ENCODE measurements at places on chromosomes 1 and 21.

- no peak for DNase-seq
These were observed 24.6 kb upstream of the ENAH start for GRCh38 chr1:225677350-225678124.

DNA sequence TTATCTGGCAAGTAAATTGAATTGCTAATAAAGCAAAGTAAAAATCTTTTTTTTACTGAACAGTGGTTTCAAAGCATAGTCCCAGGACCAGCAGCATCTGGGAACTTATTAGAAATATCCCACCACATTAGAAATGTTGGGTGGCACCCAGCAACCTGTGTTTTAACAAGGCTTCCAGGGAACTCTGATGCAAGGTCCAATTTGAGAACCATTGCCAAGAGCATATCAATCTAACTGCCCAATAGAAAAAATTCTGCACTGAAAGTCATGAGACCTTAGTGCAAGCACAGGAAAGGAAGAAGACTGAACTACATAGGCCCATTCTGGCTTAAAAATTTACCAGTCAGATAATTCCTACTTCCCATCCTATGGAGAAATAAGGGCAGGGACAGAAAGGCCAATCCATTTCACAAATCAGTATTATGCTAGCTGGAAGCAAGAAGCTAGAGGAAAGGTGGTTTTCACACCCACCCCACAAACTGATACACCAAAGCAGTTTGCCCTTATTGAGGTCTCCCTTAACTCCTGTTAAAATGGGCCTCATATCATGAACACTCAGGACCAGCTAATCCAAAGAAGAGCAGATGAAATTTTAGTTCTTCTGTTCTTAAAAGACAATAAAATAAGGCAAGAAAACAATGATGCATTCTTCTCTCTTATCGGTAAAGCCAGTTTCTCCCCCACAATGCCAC is 17.5 kb upstream of the C1orf105 start:
- no peak for DNase-seq

DNA sequence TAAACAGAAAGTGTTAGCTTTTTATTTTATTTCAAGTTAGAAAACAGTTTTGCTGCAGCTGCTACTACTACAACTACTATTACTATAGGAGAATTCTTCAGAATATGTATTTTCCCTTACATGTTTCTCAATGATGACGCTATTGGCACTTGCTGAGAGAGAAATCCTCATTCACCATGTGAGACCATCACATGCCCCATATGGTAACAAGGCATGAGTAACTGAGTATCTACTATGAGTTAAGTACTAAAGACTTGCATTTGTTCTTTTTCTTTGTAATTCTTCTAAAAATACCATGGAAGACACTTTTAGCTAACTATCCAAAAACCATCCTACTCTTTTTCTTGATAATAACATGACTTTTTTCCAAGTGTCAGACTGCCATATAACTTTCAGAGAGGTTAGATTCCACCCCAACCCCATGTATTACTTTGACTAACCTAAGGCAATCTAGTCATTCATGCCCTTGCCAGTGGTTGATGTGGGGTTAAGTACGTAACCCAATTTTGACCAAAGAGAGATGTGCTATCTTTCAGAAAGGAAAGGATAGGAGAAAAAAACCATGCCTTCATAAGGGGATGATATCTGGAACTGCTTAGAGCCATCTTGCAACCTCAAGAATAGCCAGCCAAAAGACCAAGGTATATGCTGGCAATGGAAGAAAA is 42.9 kb downstream of the COP1 start:
- DNase-seq = no peak

GRCh38 chr1:15703562-15703961 is 19.4 kb downstream of the PLEKHM2 start:
- DNase-seq = no peak

DNA sequence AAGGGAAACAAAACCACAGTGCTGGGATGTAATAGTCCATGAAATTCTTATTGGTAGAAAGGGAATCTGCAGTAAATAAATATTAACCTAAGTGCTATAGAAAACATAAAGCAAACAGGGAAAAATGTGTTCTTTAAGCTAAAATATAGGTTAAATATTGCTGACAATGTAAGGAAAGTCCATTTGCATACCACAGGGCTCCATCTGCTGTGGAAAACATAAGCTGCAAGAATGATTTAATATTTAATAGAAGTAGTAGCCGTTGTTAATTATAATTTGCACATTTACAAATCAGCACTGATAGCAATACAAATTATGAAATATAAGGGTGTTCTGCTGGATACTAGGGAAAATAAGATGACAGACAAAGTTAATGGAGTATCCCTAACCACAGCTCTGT is 444.9 kb upstream of the PKN2 start:
- no peak for DNase-seq

DNA sequence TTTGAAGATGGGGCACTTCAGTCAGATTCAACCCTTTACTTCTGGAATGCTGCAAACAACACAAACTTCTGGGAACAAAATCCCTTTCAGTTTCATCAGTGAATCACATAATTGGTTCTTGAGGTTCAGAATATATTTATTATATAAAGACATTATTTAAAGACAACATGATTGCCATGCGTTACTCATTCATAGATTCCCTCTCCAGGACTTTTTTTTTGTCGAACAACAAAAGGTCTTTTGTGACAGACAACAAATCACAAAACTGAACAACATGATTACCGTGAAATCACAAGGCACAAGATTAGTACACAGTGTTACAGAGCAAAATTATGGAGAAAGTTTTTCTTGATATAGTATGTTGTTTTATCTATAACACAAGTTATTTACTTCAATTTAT is 1815.0 kb downstream of the NCAM2 start:
- DNase-seq = no peak

DNA sequence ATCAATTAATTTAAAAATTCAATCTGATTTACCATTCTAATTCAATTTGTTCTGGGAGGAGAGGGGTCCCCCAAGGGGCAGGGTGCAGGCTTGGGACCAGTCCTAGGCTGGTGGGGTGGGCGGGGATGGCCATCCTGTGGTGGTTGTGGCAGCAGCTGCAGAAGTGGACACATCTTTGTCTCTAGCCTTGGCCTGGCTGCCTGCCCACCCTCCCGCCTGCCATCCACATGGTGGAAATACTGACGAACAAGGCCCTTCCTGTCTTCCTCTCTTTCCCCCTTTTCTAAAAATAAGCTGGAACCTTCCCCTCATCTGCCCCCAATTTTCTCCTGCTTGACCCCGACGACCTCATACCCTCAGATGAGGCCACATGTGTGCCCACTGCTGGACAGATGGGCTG is 130.9 kb downstream of the FOXD2 start:
- no peak for DNase-seq

- DNase-seq = no peak
These were observed 15.4 kb downstream of the C1orf198 start for GRCh38 chr1:230852959-230853358.

DNA sequence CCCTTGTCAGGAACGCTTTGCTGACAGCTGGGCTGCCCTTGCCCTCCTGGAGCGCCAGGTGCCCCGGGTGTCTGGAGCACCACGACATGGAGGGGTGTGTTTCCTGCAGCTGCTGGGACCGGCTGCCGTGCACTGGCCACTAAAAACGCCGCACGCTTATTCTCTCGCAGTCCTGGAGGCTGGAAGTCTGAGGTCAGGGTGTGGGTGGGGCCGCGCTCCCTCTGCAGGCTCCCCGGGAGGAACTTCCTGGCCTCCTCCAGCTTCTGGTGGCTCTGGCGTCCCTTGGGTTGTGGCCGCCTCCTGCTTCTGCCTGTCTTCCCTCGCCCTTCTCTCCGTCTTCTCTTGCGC is 28.0 kb upstream of the PLCH2 start:
- DNase-seq = peak; percentile 69

GRCh38 chr1:183222909-183223308 is 36.8 kb downstream of the LAMC2 start:
- DNase-seq = no peak

GRCh38 chr1:217495249-217495648 is 135.6 kb downstream of the GPATCH2 start:
- no peak for DNase-seq

DNA sequence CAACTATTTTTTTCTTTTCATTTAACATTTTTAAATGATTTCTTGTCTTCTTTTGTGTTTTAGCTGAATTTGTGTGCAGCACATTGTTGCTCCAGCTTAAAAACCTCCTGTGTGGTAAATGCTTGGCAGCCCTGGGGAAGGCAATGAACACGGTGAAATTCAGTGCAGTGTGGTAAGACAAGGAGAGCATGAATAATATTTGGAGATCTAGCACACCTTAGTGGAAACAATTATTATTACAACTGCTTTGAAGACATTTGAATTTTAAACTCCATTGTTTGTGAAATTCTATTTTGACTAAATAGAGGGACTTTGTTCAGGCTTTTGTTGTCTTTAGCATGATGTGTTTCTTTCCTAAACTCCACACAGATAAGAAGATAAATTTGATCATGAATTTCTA is 242.6 kb upstream of the CXADR start:
- peak; percentile 70 for DNase-seq

GRCh38 chr1:29700491-29700890 is 464.2 kb downstream of the PTPRU start:
- DNase-seq = no peak

DNA sequence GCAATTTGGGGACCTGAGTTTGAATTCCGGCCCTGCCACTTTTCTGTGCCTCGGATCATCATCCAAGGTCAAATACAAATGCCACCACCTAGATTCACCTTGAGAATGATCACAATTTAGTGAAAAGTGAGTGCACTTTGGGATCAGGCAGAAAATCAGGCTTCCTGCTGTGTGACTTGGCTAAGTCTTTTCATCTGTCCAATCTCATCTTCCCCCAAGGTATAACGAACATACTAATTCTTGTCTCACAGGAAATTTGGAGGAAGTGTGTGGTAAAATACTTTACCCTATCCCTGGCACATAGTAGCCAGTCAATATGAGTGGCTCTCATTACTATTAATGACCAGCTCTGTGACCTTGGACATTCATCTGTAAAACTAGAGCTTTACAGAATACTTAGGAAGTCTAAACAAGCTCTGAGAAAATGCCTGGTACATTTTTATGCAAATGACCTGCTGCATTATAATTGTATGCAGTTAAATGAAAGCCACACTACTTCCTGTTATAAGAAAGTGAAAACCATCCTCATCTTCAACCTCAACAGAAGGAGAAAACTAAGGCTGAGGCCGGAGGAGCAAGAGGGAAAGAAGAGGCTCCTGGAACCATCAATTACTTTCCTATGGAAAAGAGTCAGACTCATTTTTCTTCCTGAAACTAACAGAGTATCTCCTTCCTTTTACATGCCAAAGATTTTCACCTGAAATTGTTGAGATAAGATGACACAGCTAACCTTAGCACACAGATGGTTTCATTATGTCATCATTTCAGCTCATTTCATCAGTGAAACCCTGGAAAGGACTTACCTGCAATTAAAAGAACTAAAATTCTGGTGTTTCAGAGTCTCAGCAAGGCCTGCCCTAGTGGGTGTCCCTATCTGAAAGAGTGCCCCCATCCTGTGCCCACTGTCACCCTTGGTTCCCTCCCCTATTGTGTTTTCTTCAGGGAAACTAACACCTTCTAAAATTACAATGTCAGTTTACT is 32.6 kb upstream of the RGS8 start:
- DNase-seq = peak; percentile 10
